ENCODE measurements at places on chromosomes 13 and 19. TPM values are rescaled to one million over a fixed set of nuclear protein-coding genes. Genes with fewer than 3 reads are reported as not detected.
A peak's percentile ranks its signal among the peaks of the same experiment; 100 is the strongest.

DNA sequence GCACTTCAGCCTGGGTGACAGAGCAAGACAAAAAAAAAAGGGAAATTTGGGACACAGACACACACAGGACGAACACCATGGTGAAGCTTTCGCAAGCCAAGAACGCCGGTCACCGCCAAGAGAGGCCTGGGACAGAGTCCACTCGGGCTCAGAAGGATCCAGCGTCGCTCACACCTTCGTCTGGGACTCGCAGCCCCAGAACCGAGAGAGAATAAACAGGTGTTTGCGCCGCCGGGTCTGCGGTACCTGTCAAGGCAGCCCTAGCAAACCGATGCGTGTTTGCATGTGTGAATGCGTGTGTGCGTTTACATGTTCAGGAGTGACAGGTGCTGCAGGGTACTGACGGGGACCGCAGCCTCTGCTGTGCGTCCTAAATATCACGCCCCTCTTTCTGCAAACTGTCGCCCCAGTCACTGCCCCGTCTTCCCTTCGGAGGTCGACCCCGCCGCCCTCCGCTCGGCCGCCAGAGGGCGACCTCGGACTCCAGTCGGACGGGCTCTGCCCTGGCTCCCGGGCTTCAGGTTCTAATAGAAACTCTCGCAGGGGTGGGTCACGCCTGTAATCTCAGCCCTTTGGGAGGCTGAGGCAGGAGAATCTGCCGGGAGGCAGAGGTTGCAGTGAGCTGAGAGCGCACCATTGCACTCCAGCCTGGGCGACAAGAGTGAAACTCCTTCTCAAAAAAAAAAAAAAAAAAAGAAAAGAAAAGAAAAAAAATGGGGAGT is 11.8 kb upstream of the CSNK1G2 start:
- DNase-seq = peak; percentile 72

- DNase-seq = no peak
Observed at GRCh38 chr13:67343777-67344176, 113.6 kb upstream of the PCDH9 start.

- DNase-seq = no peak
Observed at GRCh38 chr19:32104850-32105235, 240.6 kb upstream of the ZNF507 start.

DNA sequence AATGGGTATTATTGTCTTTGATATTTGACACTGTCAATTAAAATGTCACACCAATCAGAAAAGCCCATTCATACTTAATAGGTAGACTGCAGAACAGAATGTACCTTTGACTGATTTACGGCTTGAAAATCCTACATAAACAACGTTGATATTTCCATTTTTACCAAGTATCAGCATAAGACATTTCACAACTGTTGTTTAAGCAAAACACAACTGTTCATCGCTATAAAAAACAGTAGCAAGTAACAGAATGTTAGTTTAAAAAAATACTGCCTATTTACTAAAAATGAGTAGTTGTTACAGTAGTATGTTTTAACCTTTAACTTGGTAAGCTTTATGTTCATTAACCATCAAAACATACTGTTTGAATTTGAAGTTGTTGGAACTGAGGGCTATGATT is 1096.6 kb downstream of the PCDH17 start:
- DNase-seq = no peak

GRCh38 chr13:98542568-98543377 is 34.1 kb downstream of the STK24 start:
- DNase-seq = no peak

- no peak for DNase-seq
Observed at GRCh38 chr19:10667867-10668266, 13.7 kb downstream of the ILF3 start.

DNA sequence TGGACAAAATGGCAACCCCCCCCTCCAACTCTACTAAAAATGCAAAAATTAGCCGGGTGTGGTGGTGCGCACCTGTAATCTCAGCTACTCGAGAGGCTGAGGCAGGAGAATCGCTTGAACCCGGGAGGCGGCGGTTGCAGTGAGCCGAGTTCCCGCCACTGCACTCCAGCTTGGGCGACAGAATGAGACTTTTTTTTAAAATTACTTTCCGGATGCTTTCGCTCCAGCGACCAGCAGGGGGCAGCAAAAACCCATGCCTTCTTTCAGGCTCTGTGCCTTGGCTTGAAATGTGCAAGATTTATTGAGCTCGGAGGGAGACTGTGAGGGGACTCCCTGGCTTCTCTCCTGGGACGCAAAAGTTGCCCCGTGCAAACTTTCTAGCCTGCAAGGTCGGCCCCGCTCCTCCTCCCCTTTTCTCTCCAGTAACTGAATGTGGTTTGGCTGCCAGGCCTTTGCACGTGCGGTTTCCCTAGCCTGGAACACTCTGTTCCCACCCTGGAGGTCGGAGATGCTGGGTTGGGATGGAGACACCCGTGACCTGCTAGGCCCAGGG is 61.4 kb upstream of the NFIC start:
- DNase-seq = peak; percentile 42

- no peak for DNase-seq
Observed at GRCh38 chr13:32176696-32177095, 138.5 kb downstream of the ZAR1L start.

DNA sequence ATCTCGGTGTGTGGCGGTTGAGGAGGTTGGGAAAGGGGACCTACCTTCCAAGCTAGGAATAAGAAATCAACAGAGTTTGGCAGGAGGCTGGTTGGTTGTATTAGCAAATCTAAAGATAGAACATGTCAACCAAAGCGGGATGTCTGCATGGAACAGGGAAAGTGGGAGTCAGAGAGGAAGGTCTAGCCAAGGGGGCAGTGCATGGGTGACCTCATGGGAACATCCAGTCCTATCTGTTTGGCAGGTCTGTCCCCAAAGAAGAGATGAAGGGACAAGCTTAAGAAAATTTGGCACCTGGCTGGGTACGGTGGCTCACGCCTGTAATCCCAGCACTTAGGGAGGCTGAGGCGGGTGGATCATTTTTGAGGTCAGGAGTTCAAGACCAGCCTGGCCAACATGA is 118.7 kb upstream of the TSC22D1 start:
- DNase-seq = no peak

GRCh38 chr13:73158851-73159250 is 100.0 kb downstream of the KLF5 start:
- DNase-seq = no peak

DNA sequence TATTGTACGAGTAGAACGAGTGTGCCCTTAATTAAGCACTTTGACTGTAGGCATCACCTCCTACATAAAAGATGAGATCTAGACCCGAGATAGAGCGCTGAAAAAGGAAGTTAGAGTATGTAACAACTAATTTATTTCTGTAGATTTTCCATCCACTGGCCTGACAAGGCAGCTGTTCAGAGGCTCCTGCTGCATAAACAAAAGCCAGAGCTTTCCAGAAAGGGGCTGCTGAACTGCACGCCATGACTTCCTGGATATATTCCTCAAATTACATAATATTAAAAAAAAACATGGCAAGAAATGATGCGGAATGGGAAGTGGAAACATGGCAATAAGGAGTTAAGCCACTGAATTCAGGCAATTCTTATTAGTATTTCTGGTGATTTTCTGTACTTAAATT is 89.7 kb downstream of the AKAP11 start:
- DNase-seq = peak; percentile 40

DNA sequence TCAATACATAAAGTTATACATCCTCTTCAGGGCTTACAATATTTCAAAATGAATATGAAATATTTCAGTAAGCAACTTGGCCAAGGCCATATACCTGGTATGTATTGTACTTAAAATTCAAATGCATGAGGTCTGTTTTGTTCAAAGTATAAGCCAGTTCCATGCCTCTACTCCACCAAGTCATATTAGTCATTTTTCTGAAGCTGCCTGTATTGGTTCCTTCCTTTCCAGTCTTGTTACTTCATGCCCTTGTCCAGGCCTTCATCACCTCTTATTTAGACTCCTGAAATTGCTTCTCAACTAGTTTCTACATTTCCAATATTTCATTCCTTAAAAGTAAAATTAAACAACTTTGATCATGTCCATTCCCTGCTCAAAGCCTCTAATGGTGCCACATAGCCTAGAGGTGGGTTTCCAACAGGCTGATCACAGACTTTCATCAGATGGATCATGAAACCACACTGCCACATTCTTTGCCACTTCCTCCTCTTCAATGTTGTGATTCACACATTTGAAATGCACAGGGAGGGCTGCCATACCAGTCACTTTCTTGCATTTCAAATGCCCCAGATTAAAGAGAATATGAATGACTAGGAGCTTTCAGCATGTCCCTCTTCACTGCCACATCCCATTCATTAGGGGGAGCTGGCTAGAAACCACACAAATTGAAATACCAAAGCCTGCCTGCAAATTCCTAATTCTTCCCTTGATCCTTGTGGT is 424.1 kb upstream of the DACH1 start:
- no peak for DNase-seq

- DNase-seq = no peak
Observed at GRCh38 chr13:91045351-91046034, 302.0 kb upstream of the MIR17HG start.

DNA sequence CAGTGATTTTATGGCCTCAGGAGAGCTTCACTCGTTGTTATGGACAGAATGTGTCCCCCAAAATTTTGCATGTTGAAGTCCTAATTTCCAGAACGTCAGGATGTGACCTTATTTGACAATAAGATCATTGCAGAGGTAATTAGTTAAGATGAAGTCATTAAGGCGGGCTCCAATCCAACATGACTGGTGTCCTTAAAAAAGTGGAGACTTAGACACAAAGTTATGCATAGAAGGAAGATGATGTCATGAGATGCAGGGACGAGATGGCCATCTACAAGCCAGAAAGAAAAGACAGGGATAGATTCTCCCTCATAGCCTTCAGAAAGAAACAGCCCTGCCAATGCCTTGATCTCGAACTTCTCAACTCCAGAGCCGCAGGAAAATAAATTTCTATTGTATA is 25.8 kb upstream of the SPATA13 start:
- DNase-seq = no peak

- DNase-seq = no peak
Observed at GRCh38 chr19:10565028-10565566, 713 bp downstream of the KRI1 start.

GRCh38 chr13:79541426-79542049 is 60.6 kb downstream of the NDFIP2 start:
- peak; percentile 76 for DNase-seq

Gene ZNF583
- 5.0 TPM for total RNA-seq

Gene C5AR2
- 0.52 TPM for total RNA-seq

Gene ADGRE2
- 1.2 TPM for total RNA-seq

Gene CIRBP
- 229 TPM for total RNA-seq

Gene SHISA7
- total RNA-seq = 0.05 TPM

Gene RNASEH2A
- 30.3 TPM for total RNA-seq

Gene HAUS8
- total RNA-seq = 12.8 TPM

Gene ICAM4
- total RNA-seq = 3.1 TPM
